Stimulated activated CD8-positive, alpha-beta memory T cell treated with anti-CD3 and anti-CD28 coated beads, Interleukin-15, amount 100 ng/mL, for 48 hours (primary cell): ENCODE measurements at places on chromosomes 12 and 14.

GRCh38 chr14:84643446-84643845 lies 886.5 kb upstream of the FLRT2 start:
- no peak for DNase-seq

DNA sequence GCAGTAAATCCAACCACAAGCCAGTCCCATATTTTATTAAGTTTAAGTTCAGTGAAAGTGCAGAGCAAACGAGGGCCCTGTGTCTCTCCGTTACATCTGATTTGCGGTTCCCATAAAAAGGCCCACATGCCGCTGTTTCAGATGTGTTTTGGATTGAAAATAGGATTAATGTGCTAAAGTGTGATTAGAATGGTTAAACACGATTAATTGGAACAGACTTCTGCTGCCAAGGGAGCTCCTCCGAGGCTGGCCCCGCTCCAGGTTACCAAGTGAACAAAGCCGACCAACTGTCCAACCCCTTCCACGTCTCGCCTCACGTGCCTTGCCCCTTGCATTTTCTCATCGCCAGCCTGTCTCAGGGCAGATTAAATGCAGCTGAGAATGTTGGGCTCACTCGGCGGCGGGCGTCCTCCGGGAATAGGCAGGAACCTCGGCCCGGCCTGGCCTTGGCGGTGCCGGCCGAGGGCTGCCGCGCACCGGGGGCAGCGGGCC lies 166.5 kb upstream of the GSC start:
- DNase-seq, result no peak

DNA sequence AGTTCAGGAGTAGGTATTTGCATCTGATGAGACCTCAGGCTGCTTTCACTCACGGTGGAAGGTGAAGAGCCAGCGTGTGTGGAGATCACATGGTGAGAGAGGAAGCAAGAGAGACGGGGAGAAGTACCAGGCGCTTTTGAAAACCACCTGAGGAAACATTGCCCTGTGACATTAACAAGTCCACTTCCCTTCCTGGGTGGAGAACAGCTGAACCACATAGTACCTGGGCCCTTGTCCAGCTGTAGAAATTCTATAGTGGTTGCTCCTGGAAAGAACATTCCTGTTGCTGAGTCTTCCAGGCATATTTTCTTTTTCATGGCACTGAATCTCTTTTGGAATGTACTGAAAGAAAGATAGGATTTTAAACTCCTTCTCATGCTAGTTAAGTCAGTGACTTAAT lies 87.3 kb upstream of the RIN3 start:
- no peak for DNase-seq

- DNase-seq, result no peak
Observed at GRCh38 chr14:103008768-103009357, 48.5 kb downstream of the CDC42BPB start.

- no peak for DNase-seq
Observed at GRCh38 chr14:43411841-43412240, 1095.2 kb downstream of the FSCB start.

GRCh38 chr12:59036347-59036746 lies 116.0 kb upstream of the LRIG3 start:
- no peak for DNase-seq
